ENCODE measurements at places on chromosomes 7 and 10.

DNA sequence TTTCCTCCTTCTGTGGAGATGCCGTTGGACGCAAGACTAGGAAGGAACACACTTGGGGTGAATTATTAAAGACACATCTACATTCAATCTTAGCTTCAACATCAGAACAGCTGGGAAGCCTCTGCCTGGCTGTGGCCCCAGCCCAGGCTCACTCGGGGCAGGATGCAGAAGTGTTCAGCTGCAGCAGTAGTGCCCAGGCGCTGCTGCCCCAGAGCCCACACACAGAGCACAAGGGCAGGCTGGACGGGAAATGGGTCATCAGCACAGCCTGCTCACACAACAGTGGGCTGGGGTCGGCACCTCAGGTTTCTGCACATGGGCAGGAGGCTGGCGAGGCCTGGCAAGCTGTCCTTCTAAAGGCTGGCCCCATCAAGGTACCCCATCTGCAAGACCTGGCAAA is 42.5 kb downstream of the NOD1 start:
- DNase-seq, result peak; percentile 9

- no peak for DNase-seq
Measured at GRCh38 chr10:61635471-61635870, 27.3 kb upstream of the CABCOCO1 start.

DNA sequence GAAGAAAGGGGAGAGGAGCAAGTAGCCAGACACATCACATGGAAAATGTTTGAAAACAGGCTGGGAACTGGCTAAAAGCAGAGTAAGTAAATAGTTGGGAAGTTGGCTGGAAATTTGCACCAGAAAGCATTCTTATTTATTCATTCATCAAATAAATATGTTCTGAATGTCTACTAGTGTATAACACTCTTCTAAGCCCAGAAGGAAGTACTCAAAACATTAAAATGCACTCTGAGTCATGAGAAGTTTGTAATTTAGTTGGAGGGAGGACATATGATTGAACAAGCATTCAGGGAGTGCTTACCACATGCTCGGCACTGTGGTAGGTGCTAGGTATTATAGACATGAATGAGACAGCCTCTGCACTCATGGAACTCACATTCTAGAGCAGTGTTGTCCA is 37.0 kb upstream of the CNNM1 start:
- DNase-seq, result no peak

- DNase-seq, result peak; percentile 80
Measured at GRCh38 chr10:3887885-3888476, 103.0 kb upstream of the KLF6 start.

- no peak for DNase-seq
Measured at GRCh38 chr10:97153270-97153850, 32.4 kb downstream of the SLIT1 start.

DNA sequence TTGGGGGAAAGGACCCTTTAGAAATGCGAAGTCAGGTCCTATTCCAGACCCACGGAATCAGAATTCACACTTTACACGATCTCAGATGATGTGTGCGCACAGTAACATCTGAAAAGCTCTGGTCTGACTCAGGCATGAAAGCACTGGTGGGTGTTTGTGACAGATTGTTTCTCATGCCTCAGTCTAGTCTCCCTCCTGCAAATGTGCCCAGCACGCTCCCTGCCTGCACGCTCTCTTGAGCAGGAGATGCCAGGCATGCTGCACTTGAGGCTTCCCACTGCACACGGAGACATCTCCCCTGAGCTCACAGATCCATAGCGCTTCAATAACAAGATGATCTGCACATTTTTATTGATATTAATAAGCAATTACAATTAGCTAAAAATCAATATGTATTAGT is 23.6 kb upstream of the ZNF37A start:
- no peak for DNase-seq

GRCh38 chr10:24414597-24414996 is 205.7 kb downstream of the KIAA1217 start:
- DNase-seq, result no peak

- no peak for DNase-seq
Measured at GRCh38 chr7:131664570-131664969, 108.1 kb upstream of the PODXL start.

DNA sequence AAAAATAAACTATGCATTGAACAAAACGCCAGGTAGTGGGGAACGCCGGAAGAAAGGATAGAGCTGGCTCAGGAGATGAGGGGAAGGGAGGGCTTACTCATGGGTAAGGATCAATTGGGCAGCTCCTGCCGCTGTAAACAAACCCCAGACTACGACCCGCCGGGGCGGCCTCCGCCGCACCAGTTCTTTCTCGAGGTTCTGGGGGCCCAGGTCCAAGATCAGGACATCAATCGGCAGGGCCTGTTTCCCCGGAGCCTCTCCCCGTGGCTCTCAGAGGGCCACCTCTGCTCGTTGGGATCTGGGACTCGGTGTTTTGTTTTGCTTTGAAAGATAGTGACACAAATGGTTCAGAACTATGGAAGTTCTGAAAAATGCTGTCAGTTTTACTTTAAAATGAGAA is 140.4 kb downstream of the ELFN1 start:
- no peak for DNase-seq

DNA sequence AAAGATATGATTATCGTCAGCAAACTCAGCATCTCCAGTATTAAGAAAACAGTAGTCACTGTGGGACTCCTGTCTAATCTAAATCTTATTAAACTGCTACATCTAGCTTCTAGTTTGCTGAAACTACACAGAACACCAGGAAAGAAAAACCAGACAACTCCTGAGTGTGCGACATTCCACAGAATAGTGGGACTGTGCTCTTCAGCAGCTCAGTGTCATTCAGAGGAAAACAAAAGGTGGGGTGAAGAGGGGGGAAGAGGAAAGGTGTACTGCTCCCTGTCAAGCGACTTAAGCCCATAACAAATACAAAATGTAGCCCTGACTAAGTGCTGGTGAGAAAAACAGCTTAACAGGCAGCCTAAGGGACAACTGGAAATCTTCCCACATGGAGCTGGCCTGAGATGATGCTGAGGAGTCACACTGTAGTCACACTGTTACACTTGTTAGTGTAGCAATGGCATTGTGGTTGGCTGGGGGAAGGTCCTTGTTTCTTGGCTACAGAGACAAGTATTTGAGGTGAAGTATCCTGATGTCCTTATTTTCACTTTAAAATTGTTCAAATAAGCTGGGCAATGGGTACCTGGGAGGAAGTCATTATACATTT is 135.5 kb downstream of the USP6NL start:
- DNase-seq, result no peak

DNA sequence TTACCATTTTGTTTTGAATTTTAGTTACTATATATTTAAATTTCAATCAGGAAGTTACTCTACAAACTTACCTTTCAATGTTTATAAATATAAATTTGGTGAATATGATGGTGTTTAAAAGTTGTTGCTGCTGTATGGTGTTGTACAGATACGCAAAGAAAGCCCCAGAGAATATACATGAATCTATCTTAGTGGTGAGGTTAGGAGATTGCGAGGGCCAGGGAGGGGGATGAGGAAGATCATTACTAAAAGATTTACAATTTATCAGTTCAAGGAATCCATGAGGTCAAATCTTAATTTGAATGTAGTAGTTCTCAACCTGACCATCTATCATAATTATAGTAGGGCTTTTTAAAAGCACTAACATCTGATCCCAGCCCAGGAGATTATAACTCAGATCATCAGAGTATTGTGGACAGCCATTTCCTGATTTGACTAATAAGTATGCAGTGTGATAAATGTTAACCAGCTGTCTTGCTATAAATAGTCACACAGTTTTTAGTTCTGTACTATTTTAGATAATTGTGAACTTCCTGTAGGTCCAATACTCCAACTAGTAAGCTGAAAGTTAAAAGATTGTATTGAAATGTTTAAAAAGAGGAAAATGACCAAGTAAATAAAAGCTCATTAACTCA is 23.6 kb downstream of the FAM3C start:
- DNase-seq, result no peak

GRCh38 chr10:71873582-71874211 is 22.6 kb upstream of the PSAP start:
- DNase-seq, result no peak

- DNase-seq, result peak; percentile 30
Measured at GRCh38 chr10:6473901-6474370, 106.1 kb downstream of the PRKCQ start.

DNA sequence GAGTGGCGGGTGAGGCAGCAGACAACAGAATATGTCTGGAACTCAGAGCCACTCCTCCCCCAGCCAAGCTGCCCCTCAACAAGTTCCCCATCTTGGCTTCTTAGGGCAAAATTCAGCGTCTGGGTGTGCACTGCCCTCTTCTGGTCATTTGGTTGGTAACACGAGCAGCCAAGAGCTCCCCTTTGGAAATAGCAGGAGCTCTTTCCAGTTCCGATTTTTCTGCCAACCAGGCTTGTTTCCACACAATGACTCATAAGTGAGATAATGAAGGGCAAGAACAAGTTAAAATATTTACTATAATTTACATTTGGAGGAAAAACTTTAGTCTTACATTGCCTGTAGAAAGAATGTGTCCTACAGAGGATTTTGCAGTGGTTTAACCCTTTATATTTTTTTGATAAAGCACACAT is 70.5 kb downstream of the ADCYAP1R1 start:
- peak; percentile 27 for DNase-seq

DNA sequence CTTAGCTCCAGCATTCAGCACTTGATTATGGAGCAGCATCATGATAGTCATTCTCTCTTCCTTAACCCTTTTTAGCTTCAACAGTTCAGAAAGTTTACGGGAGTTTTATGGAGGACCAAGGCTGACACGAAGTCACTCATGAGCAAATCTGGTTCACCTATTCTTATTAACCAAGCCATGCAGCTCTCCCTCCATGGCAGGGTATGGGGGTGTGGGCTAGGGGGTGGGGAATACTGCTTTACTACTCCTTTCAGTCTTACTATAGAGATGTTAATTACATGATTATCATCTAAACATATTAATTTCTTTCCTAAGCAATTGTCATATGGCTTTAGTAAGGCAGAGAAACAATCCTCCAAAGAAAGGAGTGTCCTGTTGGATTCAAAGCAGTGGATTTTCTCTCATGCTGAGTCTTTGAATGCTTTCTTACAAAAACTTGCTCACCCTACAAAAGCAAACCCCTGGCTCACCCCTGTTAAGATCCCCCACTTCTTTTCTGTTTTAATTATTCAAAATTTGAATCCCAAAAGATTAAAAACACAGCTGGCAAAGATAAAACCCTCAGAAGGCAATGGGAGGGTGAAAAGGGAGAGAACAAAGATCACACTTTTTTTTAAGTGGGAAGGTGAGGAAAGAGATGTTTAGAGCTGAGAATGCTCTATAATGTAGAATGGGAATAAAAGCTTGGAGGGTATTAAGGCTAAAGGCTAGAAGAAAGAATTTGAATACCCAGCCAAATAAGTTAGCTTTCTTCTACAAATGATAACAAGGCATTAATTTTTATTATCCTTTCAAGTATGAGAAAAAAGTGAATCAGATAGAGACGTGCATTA is 46.4 kb upstream of the SEMA3E start:
- DNase-seq, result no peak

All from CD4-positive, alpha-beta T cell treated with Interleukin-15 for 1 hour (primary cell).